ENCODE measurements at places on chromosomes 7 and 10. TPM values are rescaled to one million over a fixed set of nuclear protein-coding genes. Genes with fewer than 3 reads are reported as not detected.
A peak's percentile ranks its signal among the peaks of the same experiment; 100 is the strongest.

Gene WNT16
- not detected for total RNA-seq

Gene HTRA1
- total RNA-seq: 40.8 TPM

Gene GNAI1
- total RNA-seq: 10.2 TPM

Gene CDK14
- total RNA-seq: 93.1 TPM

Gene CFAP70
- total RNA-seq: 2.3 TPM

Gene METTL27
- 0.53 TPM for total RNA-seq

Gene ITGB8
- total RNA-seq: 5.1 TPM

Gene ZNF239
- total RNA-seq: 2.2 TPM

DNA sequence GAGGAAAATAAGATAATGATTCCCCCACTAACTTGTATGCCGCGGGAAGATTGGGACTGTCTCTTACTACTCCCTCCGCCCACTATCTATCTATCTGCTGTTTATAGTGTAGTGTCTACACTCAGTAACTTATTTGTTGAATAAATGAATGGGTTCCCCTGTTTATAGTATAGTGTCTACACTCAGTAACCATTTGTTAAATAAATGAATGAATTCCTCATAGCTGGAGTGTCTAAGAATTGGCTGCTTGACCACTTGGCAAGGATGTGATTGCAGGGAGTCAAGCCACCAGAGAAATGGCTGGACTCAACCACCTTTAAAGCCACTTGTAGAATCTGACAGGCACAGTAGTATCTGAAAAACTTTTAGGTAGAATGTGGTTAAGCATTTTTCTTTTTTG is 147.1 kb downstream of the TRIL start:
- DNase-seq: no peak

GRCh38 chr7:1569016-1569415 is 816 bp downstream of the PSMG3 start:
- no peak for DNase-seq

DNA sequence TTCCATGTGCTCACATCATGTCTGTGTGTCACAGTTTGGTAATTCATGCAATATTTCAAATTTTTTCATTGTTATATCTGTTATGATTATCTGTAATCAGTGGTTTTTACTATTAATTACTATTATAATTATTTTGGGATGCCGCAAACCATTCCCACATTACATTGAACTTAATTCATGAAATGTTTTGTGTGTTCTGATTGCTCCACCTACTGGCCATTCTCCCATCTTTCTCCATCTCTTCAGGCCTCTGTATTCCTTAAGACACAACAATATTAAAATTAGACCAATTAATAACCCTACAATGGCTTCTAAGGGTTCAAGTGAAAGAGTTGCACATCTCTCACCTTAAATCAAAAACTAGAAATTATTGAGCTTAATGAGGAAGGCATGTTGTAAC is 398.5 kb downstream of the PCDH15 start:
- no peak for DNase-seq

DNA sequence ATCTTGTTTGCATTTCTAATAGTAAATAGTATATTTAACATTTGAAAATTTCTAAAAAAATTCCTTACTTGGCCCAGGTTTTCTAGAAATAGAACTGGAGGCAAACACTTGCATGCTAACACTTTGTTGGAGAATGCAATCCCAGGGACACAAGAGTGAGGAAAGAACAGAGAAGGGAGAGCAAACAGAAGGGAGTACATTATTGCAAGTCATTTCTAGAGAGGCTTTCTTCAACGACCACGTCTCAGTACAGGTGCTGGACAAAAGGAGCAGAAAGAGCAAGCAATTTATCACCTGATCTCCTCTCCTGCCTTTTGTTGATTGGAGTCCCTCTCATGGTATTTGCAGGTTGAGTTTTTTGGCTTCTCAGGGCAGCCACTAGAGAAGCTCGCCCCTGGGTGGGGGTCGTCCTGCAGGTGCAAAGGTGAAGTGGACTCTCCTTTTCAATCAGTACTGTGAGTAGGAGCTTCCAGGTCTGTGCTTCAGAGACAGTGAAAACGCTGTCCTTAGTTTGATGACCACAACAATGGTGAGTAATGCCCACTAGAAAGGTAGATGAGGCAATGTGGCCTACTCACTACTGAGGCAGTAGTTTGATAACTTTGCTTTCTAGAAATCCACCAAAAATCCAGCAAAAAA is 5.2 kb downstream of the CPED1 start:
- DNase-seq: no peak

- no peak for DNase-seq
Measured at GRCh38 chr10:86046845-86047460, 319.6 kb downstream of the GRID1 start.

DNA sequence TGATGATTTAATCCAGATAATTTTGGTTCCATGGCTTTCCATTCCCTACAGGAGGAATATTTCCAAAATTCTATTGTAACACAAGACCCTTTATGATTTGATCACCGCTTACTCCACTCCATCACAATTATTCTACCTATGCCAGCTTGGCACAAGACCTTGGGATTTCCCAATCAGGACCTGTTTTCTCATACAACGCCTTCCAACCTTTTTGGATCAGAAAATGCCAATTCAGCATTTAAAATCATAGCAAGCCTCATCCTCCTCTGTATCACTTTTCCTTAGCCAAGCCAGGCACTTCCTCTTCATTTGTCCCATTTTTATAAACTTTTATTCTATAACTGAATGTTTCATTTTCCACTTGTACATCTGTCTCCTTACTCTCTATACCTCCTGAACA is 100.9 kb downstream of the JMJD1C start:
- DNase-seq: no peak

DNA sequence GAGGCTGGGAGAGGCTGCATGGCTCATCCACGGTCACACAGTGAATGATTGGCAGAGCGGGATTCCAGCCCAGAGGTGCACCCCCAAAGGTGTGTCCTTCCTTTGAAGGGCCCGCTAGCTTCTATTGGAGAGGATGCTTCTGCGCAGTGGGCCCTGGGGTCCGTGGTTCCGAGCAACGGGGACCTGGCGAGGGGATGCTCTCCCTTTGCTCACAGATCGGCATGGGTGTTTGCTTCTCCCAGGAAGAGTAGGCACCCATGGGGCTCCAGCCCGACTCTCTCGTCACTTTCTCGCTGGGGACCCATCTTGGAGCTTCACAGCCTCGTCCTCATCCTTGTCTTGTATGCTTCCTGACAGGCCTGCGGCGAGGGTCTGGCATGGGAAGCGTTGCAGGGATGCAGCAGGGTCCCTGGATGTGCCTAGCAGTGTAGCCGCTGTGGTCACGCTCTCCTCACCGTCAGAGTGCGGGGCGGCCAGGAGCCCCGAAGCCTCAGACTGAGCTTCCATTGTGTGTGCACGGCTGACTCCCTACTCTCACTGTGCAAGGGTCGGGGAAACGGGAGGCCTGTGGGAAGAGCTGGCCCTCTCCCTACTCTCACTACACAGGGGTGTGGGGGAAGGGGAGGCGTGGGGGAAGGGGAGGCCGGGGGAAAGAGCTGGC is 538.5 kb upstream of the FOXK1 start:
- no peak for DNase-seq

DNA sequence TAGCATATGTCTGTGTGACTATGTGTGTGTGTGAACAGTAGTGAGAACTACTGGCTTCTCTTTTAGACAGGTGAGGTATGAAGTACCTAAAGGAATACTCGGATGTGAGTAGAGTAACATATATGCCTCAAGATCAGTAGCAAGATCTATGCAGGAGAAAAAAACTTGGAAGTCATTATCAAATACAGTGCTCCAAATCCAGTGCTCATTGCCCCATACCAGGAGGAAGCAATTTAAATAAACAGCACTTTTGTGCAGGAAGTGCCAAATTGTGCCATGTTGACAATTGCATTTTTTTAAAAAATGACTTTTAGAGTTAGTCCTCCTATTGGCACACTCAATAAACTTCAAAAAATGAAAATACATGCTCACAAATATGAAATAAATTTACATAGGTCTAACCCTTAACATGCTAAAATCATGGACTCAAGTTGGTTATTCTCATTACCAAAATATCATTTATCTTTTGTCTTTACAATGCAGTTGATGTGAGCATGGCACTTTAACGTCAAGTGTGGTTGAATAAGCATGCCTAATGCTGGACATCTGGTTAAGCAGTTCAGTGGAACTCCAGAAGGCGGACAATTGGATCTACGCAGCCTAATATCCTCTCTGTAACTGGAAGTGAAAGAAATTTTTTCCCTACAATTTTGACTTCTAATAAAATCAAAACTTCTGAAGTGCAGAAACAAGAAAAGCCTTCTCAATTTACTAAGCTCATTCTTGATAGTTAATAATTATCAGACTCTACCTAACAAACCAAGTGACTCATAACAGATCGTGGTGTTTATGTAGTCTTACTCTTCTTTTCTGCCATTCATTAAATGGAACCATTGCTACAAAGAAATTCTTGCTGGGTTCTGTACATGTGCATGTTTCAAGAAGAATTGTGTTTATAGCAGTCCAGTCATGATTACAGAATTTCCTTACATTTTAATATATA is 195.2 kb downstream of the MDFIC start:
- no peak for DNase-seq

- no peak for DNase-seq
Measured at GRCh38 chr7:14773729-14774271, 128.8 kb downstream of the DGKB start.

DNA sequence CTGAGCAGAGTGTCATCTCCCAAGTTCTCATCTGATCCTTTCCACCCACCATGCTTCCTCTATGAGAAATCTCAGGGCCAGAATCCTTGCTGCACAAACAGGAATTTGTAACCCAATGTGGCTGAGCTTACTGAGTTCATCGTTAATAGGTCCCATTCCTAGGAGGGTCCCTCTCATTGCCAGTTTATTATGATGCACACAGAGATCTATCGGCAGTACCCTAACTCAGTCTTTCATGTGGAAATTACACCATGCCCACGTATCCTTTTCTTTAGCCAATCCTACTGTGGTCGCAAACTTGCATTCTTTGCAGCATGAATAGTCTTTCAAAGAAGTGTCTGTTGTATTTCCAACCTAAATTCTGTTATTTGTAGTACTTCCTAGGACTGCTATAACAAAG is 12.1 kb downstream of the TMEM236 start:
- no peak for DNase-seq

DNA sequence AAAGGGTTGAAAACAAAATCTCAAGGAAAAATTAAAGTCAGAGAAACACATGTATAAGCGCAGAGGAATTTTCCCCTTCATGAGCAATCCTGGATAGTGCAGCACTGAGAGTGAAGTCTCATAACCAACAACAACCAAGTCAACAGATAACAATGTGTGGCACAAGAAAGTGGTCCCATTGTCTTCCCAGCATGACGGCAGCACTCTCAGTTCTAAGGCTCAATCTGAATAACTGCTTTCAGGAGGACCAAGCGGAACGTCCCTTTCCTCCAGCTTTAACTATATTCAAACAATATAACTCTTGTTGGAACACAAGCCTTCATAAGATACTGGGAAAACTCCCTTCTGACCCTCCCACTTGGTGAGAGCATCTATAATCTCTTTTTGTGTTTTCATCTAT is 137.9 kb downstream of the RAPGEF5 start:
- no peak for DNase-seq

GRCh38 chr7:139613971-139614411 is 90.5 kb downstream of the CLEC2L start:
- DNase-seq: no peak

GRCh38 chr10:78109210-78109609 is 75.5 kb downstream of the RPS24 start:
- DNase-seq: no peak

DNA sequence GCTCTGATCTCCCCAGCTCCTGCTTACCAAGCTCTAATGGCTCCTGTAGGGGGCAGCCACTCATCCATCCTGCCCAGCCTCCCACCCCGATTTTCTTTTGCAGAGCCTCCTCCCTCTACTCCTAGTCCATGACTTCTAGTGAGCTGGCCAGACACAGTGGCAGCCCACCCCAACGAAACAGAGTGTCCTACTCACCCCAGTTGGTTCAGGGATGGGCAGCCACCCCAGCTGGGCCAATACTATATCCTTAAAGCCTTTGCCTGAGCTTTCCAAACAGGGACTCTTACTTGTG is 77.1 kb downstream of the GRID1 start:
- no peak for DNase-seq

GRCh38 chr10:103238506-103239252 is 7.0 kb upstream of the RPEL1 start:
- peak; percentile 42 for DNase-seq

DNA sequence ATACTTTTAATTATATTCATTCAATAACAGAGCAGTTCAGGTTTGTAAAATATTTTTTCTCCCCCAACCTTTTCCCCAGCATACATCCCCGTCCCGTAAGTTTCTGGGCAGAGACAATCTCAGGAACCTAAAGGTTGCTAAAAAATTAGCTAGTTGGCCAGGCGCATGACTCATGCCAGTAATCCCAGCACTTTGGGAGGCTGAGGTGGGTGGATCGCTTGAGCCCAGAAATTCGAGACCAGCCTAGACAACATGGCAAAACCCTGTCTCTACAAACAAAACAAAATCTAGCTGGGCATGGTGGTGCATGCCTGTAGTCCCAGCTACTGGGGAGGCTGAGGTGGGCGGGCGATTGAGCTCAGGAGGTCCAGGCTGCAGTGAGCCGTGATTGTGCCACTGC is 40.2 kb downstream of the TCF7L2 start:
- no peak for DNase-seq

DNA sequence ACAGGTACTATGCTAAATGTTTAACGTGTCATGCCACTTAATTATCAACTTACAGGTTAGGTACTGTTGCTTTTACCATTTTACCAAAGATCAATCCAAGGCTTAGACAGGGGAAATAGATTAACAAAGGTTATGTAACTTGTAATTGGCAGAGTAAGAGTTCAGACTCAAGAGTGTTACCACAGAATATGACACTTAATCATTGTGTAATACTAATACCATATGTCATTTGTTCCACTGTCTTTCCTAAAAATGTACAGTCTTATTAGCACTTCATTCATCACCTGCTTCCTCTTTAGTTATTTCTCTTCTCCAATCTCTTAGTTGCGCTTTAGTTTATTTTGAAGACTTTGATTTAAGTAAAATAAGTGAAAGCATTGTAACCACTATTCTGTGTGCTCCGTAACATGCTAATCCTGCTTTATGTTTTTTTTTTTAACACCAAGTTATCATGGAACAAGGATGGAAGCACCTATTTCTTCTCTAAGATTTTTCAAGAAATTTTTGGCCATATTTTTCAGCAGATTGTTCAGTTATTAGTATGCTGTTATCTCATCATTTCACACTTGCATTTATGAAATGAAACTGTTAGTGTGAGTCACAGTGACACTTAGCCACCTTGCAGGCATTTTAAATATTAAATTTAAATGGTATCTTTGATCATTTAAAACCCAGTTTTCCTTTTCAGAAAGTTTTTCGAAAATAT is 197.3 kb downstream of the PHF14 start:
- no peak for DNase-seq

GRCh38 chr10:117553142-117553814 is 10.7 kb downstream of the EMX2 start:
- peak; percentile 61 for DNase-seq

GRCh38 chr7:24504836-24505235 is 68.4 kb upstream of the PALS2 start:
- no peak for DNase-seq

GRCh38 chr7:131826960-131827359 is 270.5 kb upstream of the PODXL start:
- DNase-seq: no peak

DNA sequence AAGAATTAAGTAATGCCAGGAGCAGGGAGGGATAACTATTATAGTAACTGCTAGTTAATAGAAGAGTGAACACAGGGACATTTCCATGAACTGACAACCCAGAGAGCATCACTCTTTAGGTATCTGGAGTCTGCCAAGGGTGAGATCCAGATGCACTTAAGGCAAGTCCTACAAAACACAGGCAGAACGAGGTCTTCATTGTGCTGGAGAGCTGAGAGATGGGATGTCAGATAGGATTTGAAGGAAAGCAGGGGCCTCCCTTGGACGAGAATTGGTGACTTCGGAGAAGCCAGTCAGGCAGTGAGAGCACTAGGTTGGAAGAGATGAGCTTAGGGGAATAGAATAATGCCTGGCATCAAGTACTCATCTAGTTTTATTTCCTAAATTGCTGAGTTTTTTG is 684.5 kb downstream of the GATA3 start:
- no peak for DNase-seq
